ENCODE measurements at places on chromosomes 11 and 22. TPM values are rescaled to one million over a fixed set of nuclear protein-coding genes. Genes with fewer than 3 reads are reported as not detected.
A peak's percentile ranks its signal among the peaks of the same experiment; 100 is the strongest.

The ACR gene
- 1.5 TPM for total RNA-seq

The C11orf21 gene
- total RNA-seq, result 19.1 TPM

The DDTL gene
- total RNA-seq, result 2.1 TPM

The YWHAH gene
- total RNA-seq, result 119 TPM

The A4GALT gene
- 108 TPM for total RNA-seq

DNA sequence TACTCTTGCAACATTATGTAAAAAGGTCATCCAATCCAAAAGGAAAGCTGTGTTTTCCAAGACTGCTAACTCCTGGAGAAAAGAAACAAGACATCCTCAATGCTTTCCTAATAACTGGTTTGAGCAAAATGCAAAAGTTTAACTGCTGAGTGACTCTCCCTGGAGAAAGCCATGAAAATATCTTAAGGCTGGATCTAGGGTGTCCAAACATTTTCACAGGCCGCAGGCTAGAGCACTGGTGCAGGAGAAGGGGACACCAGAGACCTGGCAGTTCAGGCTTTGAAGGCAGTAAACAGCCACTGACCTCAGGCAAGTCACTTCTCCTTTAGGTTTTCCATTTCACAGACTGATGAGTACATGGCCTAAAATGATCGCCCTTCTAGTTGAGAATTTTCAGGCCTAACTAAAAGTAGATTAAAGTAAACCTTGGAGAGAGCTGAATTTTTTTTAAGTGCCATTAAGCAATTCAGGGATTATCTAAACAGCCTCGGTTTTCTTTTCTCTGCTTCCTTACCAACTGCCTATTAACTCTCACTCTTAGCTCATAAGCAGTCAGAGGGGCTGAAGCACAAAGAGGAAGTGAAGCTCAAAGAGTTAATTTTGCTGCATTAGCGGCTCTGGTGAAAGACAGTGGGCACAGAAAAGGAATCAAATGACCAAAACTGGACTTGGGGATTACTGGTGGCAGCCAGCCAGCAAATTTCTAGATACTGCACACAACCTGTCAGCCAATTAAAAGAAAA is 2.3 kb downstream of the CHKA start:
- DNase-seq, result no peak

DNA sequence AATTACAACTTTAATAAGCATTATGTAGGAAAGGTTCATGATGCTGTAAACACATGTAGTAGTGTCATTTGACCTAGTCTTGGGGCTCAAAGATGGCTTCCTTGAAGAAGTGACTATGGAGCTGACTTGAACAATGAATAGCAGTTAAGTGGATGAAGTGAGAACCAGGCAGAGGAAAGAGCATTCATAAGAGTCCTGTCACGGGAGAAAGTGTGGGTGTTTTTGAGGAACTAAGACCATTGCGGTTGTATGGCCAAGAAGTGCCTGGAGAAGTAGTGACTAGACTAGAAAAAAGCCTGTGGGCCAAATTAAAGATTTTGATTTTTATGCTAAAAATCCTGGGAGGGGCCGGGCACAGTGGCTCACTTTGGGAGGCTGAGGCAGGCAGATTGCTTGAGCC is 7.2 kb upstream of the IL18BP start:
- DNase-seq, result no peak

- no peak for DNase-seq
Observed at GRCh38 chr22:23696326-23696851, 5.6 kb downstream of the RGL4 start.

- peak; percentile 7 for DNase-seq
Observed at GRCh38 chr22:18975434-18976196, 39.5 kb upstream of the PRODH start.

- DNase-seq, result no peak
Observed at GRCh38 chr11:43871051-43871450, 9.6 kb upstream of the ALKBH3 start.

- no peak for DNase-seq
Observed at GRCh38 chr11:16185042-16185441, 171.3 kb downstream of the SOX6 start.

GRCh38 chr11:28139841-28140415 is 31.7 kb downstream of the METTL15 start:
- no peak for DNase-seq

DNA sequence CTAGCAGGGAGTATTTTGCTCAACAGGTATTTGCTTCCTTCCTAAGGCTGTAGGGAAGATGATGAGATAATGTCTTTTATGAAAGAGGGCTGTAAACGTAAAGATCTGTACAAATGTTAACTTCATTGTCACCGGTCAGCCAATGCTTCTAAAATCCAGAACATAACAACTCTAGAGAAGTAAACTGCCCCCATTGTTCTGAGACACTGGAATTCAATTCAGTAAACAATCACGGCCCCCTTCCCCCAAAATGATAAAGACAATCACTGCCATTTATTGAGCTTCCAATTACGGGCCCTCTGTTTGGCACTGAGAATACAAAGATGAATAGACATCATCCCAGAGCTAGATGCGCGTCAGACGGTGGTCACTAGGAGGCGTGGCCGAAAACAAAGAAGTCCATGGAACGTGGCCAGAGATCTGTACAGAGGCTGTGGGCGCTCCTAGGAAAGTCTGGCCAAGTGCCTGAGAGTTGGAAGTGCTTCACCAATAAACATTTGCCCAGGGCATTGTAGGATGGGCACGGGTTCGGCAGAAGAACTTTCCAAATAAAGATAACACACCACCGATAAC is 576 bp downstream of the TMEM258 start:
- DNase-seq, result peak; percentile 86

DNA sequence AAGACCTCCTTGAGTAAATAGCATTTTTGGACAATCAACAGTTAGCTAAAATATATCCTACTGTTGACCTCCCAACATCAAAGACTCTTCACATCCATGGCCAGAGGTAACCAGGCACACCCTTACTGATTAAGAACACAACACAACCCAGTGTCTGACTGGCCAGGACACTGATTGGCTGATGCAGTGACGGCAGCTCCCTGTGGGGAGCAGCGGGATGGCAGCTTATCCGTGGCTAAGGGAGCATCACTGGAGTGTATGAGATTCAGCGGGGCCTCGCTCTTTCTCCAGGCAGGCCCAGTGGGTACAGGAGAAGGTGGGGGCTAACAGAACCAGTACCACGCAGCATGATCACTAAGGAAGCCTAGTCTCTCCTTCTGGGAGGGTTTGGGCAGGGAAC is 10.3 kb upstream of the IL2RB start:
- DNase-seq, result no peak

- no peak for DNase-seq
Observed at GRCh38 chr22:50233223-50233622, 11.6 kb downstream of the TUBGCP6 start.

DNA sequence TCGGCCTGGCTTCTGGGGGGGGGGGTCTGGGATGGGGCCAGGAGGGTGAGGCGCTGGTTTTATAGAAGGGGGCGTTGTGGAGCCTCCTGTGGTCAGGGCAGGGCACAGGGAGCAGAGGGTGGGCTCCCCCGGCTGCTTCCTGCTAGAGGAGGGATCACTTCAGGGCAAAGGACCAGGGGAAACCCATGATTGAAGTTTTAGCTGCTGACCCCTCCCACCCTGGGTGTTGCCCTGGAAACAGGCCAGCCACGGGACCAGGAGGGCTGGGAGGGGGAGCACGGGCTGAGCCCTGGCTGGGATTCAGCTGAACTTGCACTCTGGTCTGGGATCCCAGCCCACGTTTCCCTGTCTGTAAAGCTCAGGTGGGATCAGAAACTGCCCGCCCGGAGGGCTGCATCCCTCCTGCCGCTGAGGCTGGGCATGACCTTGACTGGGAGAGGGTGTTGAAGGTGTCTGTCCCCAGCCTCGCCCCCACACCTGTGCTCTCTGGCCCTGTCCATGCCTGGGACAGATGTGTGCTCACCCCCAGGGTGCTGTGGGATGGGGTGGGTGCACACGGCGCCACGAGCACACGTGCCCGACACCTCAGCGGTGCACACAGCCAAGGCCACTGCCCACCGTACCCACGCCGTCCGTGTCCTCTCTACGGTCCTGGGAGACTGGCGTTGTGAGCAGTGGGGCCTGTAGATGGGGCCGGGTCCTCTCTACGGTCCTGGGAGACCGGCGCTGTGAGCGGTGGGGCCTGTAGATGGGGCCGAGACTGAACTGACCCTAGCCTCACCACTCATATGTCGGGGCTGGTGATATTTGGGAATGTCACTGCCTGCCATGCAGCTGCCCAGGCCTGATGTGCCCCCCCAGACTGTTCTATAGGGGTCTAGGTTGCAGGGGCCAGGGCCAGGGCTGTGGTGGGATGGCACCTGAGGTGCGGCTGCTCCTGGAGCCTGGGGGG is 2.3 kb downstream of the TSPAN4 start:
- peak; percentile 92 for DNase-seq

DNA sequence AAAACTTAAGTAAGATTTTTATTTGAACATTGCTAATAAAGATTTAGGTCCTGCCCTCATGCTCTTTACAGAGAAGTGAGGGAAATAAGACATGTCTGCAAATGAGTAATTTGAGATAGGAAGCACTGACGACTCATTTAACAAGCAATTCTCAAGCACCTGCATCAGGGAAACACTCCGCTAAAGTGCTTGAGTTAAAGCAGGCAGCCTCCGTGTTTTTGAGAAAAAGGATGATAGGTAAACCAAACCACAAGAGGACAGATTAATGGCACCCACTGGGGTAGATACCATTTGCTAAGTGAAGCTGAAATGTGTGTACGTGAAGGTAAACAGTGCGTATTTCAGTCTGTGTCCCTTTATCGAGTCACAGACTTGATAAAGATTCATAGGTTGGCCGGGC is 184.6 kb upstream of the CARD18 start:
- DNase-seq, result no peak

DNA sequence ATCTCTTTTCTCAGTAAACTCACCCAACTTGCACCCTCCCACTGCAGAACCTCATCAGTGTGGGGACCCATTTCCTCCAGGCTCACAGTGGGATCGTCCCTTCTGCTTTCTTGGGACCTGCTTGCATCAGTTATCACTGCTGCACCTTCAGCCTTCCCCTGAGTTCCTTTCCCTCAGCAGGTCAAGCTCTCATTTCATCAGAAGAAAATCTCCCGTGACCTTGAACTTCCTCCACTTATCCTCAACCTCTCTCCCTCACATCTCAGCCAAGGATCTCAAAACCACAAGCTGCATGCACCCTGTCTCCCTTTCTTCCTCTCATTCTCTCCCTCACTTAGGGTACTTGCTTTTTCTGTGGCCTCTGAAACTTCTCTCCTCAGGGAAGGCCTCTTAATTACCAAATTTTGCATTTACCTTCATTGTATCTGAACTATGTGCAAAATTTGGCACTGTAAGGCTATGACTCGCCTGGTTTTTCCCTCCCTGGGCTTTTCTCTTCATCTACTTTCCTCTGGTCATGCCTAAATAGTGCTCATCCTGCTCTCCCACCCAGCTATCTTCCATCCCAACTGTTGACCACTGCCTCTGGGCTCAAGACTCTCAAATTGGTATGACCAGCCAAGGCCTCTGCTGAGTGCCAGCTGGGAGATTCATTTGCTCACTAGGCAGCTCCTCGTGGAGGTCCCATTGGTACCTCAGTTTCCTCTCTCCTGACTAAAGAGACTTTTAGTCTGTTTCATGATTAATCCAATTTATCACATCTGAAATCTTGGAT is 2.7 kb upstream of the RCE1 start:
- no peak for DNase-seq

GRCh38 chr11:126307706-126308105 is 3.8 kb downstream of the DCPS start:
- DNase-seq, result no peak

- DNase-seq, result no peak
Observed at GRCh38 chr11:27553186-27553585, 46.6 kb upstream of the LIN7C start.

DNA sequence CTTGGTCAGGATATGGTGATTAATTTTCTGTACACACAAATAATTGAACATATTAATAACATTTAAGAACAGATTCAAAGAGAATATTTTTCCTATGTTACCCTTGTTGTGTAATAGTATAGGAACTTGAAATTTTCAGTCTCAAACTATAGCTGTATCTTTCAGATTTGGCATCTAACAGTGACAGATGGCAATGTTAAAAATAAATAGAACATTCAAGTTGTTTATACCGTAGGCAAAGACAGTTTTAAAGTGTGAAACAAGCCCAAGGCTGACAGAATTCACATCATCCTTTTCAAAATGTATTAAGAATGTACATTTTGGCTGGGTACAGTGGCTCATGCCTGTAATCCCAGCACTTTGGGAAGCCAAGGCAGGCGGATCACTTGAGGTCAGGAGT is 92.6 kb upstream of the TP53AIP1 start:
- DNase-seq, result no peak

GRCh38 chr22:36586271-36586670 is 57.3 kb upstream of the EIF3D start:
- DNase-seq, result no peak

DNA sequence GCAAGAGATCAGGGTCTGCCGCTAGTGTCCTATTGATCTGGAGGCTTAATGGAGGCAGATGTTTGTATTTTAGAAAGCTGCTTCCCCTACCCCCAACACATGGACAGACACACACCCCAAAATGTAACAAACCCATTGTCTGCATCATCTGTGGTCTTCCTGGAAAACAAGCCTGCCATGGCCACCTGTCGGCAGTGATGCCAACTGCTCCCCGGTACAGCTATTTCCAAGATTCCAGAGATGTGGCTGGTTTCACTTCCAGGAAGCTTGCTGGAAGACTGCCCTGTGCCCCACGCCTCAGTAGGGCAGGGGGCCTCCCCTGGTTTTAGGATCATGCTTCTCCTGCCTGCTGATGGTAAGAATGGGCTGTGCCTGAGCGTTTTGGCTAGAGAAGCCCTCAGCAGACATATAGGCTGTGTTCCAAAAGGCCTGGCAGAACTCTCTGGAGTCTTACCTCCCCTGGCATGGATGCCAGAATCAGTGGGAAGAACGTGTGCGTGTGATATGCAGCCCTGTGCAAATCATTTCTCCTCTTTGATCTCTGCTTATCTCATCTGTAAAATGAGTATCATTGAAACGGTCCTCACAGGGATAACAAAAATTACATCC is 108.6 kb downstream of the FBXO7 start:
- DNase-seq, result no peak

- no peak for DNase-seq
Observed at GRCh38 chr11:72085621-72086351, 5.1 kb downstream of the LRRC51 start.

DNA sequence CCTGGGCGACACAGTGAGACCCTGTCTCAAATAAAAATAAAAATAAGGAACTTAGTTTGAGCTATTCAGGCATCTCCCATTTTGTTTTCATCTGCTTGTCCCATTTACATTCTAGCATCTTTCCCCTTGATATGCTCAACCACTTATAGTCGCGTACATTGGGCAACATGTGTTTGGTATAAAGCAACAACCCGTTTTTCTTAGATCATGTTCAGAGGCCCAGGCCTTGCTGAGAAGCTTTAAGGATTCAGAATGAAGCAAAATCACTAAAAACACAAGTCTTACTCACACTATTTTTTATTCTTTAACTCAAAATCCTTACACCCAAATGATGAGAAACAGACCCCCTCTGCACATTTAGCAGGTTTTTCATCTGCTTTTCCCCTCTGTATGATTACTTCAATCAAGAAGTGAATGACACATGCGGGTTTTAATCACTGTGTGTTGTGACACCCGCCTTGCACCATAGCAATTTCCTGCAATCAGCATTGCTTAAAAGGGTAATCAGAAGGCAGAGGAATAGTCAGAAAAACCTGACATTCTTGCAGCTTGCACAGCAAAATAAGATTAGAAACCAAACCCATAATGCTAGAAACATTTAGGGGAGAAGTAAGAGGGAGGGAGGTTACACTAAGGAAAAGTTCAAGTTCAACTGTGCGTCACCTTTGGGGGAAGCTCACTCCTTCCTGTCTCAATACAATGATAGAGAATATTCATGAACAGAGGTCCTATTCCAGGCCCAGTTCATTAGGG is 25.9 kb downstream of the ALG9 start:
- DNase-seq, result no peak

- no peak for DNase-seq
Observed at GRCh38 chr11:123481640-123482039, 51.6 kb downstream of the GRAMD1B start.

- no peak for DNase-seq
Observed at GRCh38 chr11:28858076-28858475, 749.9 kb downstream of the METTL15 start.
